Tongue (tissue), 3 donors: ENCODE measurements at places on chromosomes 1 and 21.

DNA sequence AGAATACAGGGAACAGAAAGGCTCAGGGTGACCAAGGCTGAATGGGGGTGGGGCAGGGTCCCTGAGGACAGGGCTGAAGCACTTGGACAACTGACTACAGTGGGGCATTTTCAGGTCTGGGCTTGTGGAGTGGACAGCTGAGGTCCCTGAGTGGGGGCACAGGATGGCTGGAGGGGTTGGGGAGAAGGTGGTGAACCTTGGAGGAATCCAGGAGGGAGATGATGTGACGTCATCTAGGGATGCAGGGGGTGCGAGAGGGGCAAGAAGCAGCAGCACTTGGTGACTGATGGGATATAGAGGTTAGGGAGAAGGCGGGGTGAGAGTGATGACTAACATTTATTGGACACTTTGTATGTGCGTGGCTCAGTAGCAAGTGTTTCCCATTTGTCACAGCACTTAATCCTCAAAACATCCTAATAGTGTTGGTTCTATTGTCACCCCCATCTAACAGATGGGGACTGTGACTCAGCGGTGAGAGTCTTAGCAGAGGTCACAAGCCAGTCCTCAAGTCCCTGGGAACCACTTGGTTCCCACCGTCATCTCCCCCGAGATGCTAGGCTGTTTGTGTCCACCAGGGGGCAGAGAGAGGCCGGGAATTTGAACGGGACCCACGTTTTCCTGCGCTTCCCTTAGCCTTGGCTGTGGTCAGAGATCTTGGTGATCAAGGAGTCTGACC is 27.9 kb upstream of the BMP8B start:
- DNase-seq, result peak; percentile 87

- no peak for DNase-seq
Measured at GRCh38 chr1:54803761-54804470, 2.8 kb upstream of the TTC22 start.

GRCh38 chr1:45348020-45348419 is 7.8 kb upstream of the MUTYH start:
- DNase-seq, result no peak

DNA sequence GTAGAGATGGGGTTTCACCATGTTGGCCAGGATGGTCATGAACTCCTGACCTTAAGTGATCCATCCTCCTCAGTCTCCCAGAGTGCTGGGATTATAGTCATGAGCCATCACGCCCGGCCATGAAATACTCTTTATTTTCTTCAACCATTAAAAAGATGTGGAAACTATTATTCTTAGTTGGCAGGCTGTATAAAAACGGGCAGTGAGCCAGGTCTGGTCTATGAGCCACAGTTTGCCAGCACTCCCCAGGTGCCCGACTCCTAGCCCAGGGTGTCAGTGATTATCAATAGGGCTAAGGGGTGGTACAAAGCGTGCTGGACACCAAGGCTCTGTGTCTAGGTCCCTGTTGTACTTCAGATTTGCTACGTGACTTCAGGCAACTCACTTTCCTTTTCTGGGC is 3.7 kb upstream of the TMEM61 start:
- DNase-seq, result no peak

- peak; percentile 77 for DNase-seq
Measured at GRCh38 chr1:30778154-30778978, 20.8 kb upstream of the LAPTM5 start.

GRCh38 chr1:66840929-66841328 is 39.9 kb upstream of the INSL5 start:
- no peak for DNase-seq

- peak; percentile 49 for DNase-seq
Measured at GRCh38 chr1:109201123-109201703, 12.5 kb upstream of the SARS1 start.

GRCh38 chr21:40841524-40842196 is 5.3 kb downstream of the DSCAM start:
- peak; percentile 85 for DNase-seq
